ENCODE measurements at places on chromosomes 2 and 18.

- no peak for DNase-seq
These were observed 62.9 kb downstream of the ZNF521 start for GRCh38 chr18:25289001-25289631.

DNA sequence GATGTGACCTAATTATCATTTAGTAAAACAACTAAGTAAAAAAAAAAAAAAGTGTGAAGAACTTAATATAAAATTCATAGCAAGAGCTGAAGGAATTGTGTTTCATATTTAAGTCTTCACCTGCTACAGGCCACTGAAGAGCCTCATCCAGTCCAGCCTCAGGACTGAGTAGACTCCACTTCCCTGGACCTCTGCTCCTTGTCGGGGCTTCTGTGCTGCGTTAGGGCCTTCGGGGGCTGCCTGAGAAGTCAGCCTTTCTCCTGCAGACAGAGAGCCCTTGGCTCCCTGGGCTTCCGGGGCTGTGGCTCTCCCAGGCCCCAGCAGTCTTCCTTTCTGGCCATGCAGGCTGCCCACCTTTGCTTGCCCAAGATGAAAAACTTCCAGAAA, 95.5 kb downstream of the MTCL1 start:
- no peak for DNase-seq

GRCh38 chr2:71000780-71001591, 6.3 kb upstream of the TEX261 start:
- DNase-seq, result peak; percentile 89

DNA sequence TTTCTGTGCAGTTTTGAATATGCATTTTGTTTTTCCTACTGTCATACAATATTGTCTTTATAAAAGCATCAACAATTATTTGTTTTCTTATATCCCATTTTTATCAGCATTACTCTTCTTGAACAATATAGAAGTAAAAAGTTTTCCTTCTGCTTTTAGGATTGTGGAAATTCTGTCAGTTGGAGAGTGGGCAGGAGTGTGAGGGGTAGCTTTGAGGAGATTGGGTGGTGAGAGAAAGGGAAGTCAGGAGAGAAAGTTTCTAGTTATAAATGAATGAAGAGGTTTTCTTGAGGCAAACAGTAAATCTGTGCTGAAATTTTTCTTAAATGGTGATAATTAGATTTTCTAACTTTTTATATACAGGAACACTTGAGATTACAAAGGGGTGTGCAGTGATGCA, 151.7 kb upstream of the NOSTRIN start:
- no peak for DNase-seq

GRCh38 chr2:119574108-119574815, 30.0 kb downstream of the CFAP221 start:
- DNase-seq, result no peak

GRCh38 chr2:132733094-132733493, 63.1 kb upstream of the LYPD1 start:
- no peak for DNase-seq

- no peak for DNase-seq
These were observed 47.8 kb upstream of the MGAT5 start for GRCh38 chr2:134206031-134206430.

DNA sequence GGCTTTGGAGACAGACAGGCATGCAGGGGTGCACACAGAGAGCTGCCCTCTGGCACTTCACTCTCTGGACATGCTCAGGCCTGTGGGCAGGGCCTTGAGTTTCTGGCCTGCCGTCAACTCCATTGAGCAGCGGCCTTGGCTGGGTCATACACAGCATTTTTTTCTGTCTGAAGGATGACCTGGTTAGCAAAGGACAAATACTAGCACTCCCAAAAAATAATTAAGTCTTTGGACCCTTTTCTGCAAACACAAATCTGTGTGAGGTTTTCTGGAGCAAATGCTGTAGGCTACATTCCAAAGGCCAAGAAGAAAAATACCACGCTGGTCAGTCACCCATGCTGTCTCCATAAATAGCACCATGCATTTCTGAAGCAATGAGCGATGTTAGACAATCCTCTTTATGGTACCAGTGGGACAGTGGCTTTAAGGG, 124.7 kb upstream of the CTAGE1 start:
- DNase-seq, result no peak

DNA sequence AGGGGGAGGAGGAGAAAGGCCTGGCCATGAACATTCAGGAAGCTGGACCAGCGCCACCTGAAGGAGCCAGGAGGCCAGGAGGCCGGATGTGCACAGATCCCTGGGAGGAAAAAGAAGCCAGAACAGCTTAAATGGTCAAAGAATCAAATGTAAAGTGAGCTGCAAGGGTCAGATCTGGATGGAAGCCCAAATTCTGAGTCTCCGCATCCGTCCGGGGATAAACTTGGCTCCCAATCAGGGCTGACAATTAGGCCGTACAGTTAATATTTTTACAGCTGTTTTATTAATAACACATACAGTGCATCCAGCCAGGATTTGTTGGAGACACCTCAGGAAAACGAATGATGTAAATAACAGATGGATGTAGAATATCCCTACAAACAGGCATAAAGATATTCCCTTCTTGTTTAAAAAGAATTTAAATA, 495.1 kb upstream of the TCF4 start:
- no peak for DNase-seq

DNA sequence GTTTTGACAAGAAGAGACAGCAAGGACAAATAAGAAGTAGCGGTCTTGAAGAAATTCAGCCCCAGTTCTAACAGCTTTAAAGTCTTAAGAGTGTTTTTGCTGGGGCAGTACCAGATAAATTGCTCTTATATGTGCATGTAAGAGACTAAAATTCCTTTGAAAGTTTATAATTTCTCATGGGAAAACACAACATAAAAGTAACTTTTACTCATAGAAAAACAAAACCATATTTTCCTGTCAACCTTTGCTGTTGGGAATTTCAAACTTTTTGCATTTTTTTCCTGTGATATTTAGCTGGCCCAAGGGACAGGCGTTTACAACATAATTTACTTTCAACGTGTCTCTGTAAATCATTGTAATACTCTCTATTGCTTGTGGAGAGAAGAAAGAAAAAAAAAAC, 767.8 kb upstream of the ZEB2 start:
- no peak for DNase-seq

DNA sequence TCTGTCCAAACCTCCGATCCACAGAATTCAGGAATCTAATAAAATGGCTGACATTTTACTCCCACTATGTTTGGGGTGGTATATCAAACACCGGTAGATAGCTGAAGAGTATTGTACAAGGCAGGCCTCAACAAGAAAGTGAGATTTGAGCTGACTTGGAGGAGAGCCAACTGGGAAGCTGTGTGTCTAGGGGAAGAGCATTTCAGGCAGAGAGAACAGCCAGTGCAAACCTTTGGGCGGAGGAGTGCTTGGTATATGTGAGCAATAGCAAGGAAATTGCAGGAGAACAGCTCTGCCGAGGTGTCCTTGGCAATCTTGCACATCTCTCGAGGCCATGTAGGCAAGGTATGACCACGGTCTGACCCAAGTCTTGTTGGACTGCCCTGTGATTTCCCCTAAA, 1.8 kb upstream of the MERTK start:
- no peak for DNase-seq

GRCh38 chr2:223019987-223020717, 31.8 kb upstream of the KCNE4 start:
- DNase-seq, result no peak

- no peak for DNase-seq
These were observed 225.4 kb downstream of the TWIST2 start for GRCh38 chr2:239073270-239073669.

DNA sequence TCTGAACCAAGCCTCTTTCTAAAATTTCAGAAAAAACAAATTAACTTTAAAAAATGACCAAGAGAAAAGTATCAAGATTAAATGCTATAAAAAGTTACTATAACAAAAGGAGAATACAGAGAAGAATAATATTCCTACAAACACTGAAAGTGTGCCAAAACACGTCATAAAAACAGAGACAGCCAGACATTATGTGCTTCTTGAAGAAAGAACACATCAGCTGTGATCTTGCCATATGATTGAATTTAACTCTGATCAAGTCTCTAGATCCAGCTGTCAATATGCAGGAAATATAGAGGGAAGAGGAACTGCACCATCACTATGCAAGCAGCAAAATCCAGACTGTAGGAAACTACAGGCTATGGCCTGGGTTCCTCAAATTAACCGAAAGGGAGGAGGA, 33.7 kb upstream of the COL5A2 start:
- no peak for DNase-seq

DNA sequence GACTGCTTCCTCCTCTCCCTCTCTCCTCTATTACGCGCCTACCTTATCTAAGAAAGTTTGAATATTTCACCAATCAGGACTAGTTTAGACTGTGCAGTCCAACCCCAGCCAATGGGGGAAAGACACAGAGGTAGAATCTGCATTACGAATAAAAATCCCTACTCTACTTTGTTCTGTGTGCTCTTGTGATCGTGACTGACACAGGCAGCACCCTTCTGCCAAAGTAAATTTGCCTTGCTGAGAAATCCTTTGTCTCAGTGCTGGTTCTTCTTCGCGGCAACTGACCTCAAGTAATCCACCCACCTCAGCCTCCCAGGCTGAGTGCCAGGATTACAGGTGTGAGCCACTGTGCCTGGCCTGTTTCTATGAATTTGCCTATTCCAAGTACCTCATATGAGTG, 8.6 kb upstream of the CDCA7 start:
- no peak for DNase-seq

GRCh38 chr18:55420665-55421307, 167.2 kb downstream of the TCF4 start:
- no peak for DNase-seq

- DNase-seq, result no peak
These were observed 29.7 kb downstream of the CARF start for GRCh38 chr2:202941771-202942170.

DNA sequence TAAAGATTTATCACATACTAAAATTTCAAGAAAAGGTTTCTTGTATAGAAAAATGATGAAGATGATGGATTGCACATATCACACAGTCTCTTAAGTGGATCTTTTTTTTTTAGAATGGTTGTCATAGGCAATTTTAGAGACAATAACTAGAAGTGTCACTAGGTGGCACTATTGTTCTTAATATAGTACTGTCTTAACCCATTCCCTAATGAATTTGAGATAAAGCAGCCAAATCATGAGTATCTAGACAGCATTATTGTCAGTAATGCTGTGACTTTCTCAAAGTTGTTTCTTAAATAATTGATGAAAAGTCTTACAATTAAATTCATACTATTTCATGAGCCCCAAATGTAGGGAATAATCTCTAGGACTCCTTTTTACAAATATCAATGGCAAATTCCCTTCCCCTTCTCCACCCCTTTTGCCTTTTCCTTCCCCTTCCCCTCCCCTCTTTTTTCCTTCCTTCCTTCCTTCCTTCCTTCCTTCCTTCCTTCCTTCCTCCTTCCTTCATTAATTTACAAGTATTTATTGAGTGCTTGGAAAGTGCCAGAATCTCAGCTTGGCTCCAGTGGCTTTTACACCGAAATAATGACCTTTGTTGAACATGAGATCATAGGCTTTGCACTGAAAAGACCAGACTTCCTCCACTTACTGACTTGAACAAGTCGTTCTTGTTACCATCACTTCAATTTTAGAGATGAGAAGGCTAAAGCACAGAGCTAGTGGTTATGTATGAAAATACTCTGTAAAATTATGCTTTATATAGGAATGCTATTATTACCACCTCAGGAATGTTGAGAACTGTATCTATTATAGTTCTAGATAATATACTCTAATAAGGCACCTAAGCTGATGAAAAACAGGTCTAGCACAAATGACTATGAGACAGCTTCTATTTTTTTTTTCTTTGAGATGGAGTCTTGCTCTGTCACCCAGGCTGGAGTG, 19.8 kb downstream of the MYL12B start:
- DNase-seq, result no peak

GRCh38 chr2:68155618-68156017, 2.1 kb upstream of the PNO1 start:
- no peak for DNase-seq

DNA sequence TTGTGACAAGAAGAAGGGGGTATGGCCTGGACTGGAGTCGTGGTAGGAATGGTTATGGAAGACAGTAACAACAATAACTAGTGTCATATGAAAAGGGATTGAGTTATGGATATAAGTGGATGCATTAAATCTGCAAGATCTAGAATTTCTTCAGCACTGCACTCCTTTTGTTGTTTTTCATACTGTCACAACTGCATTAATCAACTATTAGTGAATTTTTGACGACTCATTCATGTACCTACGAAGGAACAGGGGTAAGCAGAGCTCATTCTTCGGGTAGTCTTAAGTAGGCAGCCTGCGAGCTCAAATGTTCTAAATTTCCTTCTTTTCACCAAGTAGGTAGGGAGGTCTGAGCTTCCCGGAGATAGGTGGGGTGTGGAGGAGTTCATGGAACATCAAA, 109.7 kb upstream of the UPP2 start:
- DNase-seq, result no peak

DNA sequence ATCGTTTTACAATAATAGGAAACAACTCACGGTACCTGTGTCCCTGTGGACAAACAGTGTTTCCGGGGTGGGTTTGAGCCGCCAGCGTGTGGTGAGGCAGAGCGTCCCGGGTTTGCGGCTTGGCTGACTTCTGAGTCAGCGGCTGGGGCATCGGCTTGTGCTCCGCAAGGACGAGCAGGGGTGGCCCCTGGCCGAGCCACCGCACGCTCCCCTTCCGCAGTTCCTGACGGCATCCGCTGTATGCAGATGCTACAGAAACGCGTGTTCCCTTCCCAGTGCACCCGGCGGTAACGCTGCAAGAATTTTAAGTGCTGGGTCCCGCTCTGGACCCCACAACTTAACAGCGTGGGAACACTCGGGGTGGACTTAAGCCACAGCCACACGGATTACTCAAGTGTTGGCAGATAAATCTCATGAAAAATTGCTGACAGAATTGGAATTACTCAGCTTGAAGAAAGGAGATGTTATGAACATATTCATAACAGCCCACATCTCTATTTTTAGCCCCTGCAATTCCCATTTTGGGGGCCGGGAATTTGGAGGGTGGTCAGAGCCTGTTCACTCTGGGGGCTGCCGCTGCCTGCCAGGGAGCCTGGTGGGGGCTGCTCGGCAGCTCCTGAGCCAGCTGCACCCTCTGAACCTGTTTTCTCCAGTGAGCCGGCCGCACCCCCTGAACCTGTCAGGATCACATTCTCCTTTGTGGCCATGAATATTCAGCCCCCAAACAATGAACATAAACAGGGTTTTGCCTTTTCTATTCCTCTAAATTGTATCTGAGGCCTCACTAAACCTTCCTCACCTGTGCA, 12.6 kb upstream of the KCNG2 start:
- no peak for DNase-seq

DNA sequence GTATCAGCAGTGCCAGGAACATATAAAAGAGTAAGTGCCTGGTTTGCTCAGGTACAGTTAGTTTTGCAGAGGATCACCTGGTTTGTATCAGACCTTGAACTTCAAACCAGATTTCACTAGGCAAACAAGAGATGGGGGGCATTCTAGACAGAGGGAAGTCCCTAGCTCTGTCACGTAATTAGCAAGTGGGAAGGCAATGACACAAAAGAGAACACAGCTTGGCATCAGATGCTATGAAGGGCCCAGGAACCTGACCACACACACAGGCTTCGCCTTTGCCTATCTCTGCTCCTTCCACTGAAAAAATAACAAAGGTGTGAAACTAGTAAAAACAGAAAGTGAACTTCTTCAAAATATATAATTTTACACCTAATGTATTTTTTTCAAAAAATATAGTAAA, 62.6 kb downstream of the CERKL start:
- DNase-seq, result no peak

- DNase-seq, result no peak
These were observed 41.3 kb upstream of the PTMA start for GRCh38 chr2:231667096-231667427.

- DNase-seq, result no peak
These were observed 33.3 kb downstream of the LONRF2 start for GRCh38 chr2:100289020-100289419.
